CD4-positive, alpha-beta T cell treated with Interleukin-10 for 1 hour (primary cell): ENCODE measurements at places on chromosomes 5 and 9.

- DNase-seq: peak; percentile 39
Measured at GRCh38 chr5:157283434-157283833, 17.5 kb downstream of the CYFIP2 start.

GRCh38 chr5:93649234-93649900 is 66.3 kb downstream of the NR2F1 start:
- DNase-seq: no peak

DNA sequence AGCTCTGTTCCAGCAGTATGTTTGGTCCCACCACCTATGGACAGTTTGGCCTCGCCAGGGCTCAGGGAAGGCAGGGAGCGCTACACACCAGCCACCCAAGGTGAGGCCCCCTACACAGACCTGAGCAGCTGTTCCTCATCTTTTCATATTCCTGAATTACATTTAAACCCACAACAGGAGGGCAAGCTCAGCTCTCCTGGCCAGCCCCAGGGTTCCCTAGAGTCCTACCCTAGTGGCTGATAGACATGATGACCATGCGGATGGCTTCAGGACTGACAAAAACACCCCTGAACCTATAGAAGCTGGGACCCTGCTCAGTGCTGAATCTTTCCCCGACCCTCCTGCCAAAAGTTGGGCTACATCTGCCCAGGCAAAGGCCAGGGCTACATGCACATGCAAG is 6.7 kb upstream of the FOXE1 start:
- DNase-seq: no peak

GRCh38 chr9:117392992-117393391 is 21.9 kb downstream of the ASTN2 start:
- DNase-seq: no peak

DNA sequence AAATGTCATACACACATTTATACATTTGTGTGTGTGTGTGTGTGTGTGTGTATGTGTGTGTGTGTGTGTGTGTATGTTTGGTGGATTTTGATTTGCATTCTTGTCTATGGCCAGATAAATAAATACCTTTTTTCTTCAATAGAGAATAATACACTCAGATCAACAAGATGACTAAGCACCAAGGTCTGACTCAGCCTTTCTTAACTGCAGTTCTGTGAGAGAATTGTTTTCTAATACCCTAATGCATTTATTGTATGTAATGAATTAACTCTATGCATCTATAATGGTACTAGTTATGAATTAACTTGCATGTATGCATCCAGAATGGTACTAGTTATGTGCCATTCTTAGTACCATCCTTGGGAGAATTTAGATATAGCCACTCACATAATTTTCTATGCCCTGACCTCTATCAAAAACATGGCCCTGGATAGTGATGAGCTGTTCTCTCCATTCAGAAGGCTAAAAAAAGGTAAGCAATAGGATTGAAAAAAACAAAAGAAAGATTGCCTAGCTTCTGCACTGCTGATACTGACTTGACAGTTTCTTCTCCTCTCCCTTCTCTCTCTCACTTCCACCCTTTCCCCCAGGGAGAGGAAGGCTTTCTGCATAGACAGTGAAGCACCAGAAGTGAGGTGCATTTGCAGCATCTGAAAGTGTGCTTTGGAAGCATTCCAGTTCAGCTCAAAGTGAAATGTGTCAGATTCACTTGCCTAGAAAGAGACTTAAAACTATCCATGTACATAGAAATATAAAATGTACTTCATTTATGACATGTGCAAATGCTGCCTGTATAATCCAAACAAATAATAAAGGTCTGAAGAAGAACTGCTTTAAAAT is 55.1 kb upstream of the CCDC112 start:
- DNase-seq: no peak

DNA sequence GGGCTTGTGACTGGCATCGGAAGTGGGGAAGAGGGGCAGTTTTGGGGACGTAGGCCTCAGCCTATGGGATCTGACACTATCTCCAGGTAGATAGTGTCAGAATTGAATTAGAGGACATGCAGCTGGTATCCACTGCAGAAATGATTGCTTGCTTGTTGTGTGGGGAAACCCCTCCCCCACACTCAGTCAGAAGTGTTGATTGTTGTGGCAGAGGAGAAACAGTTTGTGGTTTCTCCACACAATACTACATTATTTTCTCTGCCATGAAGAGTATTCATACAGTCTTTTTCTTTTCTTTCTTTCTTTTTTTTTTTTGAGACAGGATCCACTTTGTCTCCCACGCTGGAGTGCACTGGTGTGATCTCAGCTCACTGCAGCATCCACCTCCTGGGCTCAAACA is 113.9 kb downstream of the ARRDC3 start:
- no peak for DNase-seq

DNA sequence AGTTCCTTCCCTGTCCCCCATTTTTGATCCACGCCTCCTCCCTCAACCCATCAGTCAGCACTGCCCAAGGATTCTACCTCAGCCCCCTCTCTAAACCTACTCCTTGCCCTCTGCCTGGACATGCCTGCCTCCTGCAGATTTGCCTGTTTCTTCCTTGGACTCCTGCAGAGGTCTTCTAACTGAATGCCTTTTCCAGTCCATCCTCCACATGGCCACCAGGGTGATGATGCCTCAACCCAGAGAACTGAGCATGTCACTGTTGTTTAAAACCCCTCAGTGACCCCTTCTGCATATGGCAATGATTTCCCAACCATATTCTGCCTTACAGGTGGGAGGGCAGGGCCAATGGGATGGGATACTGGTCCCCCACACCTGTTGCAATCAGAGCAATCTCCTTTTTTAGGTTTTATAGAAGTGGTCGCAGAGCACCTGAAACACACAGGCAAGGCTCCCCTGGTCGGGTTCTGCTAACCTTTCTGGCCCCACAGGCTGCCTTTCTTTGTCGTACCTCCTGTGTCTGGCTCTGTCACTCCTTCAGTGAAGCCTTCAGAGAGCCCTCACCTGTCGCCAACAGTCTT is 9.3 kb downstream of the PHYKPL start:
- DNase-seq: no peak

DNA sequence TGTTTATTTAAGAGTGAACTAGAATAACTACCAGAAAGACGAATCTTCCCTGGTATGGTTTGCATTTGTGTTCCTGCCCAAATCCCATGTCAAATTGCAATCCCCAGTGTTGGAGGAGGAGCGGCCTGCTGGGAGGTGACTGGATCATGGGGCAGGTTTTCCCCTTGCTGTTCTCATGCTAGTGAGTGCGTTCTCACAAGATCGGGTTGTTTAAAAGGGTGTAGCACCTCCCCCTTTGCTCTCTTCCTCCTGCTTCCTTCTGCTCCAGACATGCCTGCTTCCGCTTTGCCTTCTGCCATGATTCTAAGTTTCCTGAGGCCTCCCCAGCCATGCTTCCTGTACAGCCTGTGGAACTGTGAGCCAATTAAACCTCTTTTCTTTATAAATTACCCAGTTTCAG is 210.3 kb upstream of the TBC1D2 start:
- no peak for DNase-seq

DNA sequence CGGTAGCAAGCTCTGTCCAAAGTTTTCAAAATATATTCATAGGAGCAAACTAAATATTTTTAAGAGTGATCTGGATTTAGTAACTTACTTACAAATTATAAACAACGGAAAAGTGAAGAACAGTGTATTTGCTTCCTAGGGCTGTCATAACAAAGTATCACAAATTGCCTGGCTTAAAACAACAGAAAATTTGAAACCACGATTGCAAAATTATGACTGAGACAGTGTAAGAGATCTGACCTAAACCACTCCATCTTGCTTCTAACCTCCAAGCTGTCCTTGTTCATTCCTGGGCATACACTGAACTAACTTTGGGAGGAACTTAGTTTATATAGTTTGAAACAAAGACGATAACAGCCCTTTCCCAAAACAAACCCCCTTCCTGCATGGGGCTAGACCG is 202.0 kb upstream of the CDH6 start:
- DNase-seq: no peak
